ENCODE measurements at places on chromosomes 5 and 9.

GRCh38 chr5:16721151-16722096 lies 104.6 kb upstream of the RETREG1 start:
- DNase-seq: no peak

GRCh38 chr5:60538426-60538825 lies 161.5 kb downstream of the DEPDC1B start:
- no peak for DNase-seq

DNA sequence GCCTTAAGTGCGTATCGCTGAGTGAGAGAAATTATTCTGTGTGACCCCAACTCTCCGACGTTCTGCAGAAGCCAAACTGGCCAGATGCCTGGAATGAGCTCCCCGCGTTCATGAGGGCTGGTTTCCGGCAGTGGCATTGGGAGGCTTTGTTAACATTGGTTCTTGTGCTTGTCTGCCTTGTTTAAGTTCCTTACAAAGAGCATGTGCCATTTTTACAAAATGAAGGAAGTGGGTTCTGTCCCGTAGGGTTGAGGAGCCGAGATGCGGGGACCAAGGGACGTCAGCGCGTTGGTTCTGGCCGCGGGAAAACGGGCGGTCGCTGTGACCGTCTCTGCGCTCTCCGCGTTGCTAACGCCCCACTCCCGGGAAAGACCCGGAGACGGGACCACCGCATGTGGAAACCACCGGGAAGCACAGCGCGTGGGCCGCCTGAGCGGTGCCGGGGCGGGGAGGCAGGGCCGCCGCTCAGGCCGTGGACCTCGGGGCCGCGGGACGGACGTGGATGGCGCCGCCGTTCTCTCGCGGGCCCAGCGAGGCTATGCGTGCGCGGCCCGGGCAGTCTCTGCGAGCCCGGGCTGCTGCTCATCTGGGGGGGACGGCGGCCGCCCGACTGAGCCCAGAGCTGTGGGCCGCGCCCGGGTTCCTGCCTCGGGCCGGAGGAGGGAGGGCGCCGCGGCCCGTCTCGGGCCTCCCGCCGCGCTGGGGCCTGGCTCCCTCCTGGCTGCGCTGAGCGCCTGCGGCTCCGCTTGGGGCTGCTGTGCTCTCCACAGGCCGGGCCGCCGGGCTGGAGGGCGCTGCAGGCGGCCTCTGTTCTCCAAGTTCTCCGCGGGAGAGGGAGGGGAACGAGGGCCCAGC lies 13.4 kb downstream of the RABL6 start:
- DNase-seq: no peak

DNA sequence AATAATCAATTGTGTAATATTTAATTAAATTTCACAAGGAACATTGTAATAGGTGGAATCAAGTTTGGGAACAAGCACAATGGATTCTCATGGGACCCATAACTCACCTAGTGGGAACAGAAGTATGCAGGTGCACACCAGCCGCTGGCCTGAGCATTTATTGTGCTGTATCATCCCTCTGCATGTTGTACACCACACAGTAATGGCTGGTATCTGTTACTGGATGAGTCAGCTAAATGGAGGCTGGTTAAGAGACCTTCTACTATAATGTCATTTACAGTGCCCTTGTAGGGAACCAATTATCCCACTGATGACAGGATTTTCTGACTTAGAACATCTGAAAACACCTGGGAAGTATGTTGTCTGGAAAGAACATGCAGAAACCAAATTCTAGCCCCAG lies 3.2 kb upstream of the MAP3K1 start:
- peak; percentile 50 for DNase-seq

DNA sequence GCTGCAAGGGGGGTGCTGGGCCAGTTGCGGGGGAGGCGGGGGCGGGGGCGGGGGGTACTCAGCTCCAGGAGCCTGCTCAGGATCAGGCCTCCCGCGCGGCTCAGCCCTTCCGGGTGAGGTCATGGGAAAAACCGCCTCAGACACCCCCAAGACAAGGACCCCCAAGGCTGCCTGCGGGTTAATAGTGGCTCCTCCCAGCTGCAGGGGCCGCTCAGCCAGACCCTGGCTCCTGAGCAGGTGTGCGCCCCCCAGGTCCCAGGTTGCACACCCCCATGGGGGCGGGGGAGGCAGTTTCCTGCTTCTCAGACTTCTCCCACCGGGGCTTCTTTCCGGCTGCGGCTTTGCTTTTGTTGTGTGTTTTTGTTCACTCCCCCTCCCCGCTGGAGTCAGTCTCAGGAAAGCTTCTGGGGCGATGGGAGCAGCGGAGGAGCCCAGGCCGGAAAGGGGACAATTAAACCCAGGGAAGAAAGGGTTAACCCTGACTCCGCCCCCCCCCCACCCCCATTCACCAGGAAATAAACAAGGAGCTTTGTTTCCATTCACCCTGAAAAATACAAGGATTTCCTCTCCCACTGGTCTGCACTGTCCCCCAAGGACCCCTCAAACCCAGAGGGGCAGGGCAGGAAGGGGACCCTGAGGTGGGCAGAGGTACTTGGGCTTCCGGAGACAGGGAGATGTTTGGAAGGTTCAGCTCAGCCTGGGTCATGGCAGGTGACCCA lies 42.3 kb upstream of the NOTCH1 start:
- no peak for DNase-seq

- DNase-seq: no peak
Observed at GRCh38 chr5:171595401-171595800, 176.0 kb downstream of the FGF18 start.

DNA sequence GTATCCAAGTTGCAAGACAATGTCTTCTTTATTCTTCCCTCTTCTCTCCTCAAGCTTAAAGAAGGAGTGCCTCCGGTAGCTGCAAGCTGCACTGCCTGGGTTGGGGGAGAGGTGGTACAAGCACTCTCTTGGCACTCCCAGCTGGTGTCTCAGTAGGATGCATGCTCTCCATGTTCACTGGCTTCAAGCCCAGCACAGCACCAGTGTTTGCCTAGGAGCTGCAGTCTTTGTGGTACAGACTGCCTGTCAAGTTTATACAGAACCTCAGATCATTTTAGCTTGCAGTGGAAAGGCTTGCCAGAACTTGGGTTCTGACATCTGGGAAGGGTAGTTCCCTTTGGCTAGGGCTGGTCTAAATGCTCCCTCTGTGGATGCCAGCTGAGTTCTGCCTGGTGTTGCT lies 505.6 kb downstream of the MAN2A1 start:
- DNase-seq: no peak

DNA sequence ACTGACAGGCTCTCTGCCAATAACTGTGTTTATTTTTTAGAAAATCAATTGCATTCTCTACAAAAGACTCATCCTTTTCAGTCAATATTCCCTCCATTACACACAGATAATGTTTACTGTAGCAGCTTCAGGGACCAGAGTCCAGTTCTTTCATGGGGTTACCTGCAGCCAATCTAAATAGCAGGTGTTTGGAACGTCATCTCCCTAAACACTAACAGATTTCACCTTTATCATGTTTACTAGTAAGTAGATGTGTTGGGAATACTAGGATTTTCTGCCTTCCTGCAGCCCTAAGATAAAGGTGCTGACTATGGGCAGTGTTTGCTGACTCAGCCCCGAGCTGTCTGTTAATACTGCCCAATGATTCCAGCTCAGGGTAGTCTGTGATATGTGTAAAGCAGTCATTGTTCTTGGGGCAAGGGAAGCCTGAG lies 447.0 kb downstream of the KIF4B start:
- no peak for DNase-seq

- no peak for DNase-seq
Observed at GRCh38 chr5:106956886-106957285, 713.9 kb downstream of the EFNA5 start.

DNA sequence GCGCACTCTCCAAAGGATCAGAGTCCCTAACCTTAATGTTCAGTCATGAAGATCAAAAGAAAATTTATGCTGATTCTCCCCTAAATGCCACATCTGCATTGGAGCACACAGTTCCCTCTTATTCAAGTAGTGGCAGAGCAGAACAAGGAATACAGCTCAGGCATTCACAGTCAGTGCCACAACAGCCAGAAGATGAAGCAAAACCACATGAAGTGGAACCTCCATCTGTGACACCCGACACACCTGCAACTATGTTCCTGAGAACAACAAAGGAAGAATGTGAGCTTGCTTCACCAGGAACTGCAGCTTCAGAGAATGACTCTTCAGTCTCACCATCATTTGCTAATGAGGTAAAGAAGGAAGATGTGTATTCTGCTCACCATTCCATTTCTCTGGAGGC lies 40.0 kb downstream of the CMYA5 start:
- DNase-seq: no peak

DNA sequence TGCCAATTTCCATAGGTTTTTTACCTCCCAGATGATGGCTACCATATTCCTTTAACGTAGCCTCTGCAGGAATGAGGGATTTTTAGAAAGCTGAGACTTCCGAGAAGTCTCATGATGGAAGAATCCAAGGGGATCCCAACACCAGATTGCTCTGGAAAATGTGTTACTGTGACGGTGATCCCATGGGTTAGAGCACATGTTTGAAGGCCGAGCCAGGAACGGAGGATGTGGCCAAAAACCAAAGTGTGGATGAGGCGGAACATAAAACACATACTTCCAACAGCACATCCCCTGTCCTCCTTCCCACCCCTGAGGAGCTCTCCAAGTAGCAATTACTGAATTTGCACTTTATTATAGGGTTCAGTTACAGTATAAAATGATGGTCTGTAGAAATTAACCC lies 82.6 kb downstream of the GPR21 start:
- DNase-seq: no peak

GRCh38 chr5:122173474-122174415 lies 44.4 kb downstream of the ZNF474 start:
- no peak for DNase-seq

DNA sequence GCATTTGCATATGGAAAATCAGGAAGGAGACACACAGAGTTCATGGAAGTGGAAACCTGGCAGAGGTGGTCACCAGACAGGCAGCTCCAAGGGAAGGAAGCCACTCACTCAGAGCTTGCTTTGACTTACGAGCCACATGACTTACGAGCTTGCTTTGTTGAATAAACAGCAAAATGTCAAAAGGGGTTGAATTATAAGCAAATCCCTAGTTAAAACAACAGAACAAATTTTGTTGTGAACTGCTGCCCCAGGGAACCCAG lies 164.3 kb downstream of the SYK start:
- no peak for DNase-seq

DNA sequence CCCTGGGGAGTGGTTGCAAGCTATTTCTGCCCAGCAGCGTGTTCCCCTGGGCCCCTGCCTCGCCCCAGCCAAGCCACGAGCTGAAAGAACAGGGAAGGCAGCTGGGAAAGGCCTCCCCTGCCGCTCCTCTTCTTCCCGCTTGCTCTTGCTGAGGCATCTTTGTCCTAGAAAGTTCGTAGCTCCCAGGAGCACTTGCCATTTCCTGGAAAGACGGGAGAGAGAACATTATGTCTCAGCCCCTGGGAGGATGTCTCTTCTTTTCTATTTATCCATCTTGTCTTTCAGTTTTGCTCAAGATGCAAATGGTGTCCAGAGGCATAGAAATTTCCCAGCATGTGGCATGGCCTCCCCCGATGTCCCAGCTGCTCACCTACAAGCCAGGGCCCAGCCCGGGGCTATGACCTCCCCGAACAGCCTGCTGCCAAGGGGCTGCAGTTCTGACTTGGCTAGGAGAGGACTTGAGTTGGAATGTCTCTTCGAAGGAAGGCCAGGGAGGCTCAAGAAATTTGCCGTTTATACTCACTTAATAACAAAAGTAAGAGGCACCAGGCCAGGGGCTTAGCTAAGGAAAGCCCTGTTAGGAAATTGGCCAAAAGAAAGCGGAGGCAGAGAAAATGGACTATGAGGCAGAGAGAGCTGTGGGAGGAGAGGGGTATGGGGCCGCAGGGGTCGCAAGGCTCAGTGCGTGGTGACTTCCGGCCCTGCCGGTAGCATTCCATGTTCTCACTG lies 87.3 kb downstream of the LIFR start:
- no peak for DNase-seq

DNA sequence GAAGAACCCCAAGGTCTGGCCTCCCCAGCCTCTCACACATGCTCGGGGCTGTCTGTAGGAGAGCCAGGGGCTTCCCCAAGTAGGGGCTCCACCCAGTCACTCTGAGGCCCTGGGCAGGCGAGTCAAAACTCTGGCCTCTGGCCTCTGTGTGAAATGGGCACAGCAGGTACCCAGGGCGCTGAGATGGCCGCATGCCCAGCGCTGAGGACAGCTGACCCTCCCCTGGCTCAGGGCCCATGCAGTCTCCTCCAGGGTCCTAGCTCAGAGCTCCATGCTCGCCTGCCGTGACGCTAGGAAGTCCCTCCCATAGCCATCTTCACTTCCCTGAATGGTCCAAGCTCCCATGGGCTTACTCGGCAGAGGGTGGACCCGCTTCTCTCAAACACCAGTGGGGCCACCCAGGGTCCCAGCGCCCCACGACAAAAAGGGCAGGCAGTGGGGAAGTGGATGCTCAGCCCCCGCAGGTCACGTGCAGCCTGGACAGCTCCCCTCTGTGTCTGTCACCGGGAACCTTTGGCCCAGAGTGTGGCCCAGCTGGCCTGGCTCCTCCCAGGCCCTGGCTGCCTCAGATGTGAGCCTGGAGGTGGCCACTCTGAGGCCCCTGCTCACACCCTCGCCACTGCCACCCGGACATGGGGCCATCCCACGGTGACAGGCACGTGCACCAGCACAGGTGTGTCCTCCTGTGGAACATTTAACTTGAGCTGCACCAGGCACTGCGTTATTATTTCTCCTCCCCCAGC lies 12.2 kb upstream of the VAV2 start:
- no peak for DNase-seq

DNA sequence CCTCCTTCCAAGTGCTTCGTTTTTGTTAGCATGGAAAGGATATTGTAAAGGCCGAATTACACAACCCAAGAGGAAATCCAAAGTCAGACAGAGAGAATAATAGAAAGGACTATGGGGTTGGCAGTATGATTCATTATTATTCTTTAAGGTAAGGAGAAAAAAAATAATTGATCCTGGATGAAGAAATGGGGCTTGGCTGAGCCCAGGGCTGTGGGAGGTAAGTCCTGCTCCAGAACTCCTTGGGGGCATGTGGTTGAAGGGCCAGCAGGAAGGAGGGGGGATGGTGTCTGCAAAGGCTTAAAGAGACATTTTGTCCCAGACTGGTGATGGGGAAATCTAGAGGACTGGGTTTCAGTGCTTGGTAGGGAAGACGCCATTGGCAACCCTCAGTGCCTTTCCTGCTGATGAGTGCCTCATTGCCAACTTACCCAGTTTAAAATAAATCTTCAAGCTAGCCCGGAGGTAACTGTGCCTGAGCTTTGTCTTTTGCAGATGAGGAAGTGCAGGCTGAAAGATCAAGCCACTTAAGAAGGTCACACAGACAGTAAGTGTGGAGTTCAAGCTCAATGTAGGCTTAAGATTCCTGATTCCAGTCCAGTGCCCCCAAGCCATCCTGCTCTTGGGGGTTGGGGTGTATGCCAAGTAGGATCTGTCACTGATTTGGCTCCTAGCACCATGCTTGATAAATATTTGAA lies 30.2 kb downstream of the FOXI1 start:
- no peak for DNase-seq

Measured in AML-193 (cell line).